ENCODE measurements at places on chromosomes 2 and 18.

DNA sequence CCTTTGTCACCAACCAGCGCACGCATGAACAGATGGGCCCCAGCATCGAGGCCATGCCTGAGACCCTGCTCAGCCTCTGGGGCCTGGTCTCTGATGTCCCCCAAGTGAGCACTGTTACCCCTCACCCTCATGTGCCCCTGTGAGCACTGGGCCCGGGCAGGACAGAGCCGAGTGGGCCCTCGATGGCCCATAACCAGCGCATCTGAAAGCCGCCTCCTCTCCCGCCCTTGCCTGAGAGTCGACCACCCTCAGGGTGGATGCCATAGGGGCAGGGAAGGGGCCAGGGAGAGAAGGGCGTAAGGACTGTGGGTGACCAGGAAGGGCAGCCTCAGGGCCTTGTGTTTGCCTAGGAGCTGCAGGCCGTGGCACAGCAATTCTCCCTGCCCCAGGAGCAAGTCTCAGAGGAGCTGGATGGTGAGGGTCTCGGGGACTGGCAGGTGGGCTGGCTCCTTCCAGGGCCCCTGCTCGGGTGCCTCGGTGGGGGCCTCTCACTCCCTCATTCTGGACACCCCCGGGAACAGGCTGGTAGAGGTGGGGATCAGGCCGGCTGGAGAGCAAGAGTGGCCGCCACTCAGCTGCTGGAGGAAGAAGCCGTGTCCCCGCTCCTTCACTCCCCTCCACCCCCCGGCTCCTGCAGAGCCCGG lies 2.1 kb downstream of the PROM2 start:
- DNase-seq: no peak

DNA sequence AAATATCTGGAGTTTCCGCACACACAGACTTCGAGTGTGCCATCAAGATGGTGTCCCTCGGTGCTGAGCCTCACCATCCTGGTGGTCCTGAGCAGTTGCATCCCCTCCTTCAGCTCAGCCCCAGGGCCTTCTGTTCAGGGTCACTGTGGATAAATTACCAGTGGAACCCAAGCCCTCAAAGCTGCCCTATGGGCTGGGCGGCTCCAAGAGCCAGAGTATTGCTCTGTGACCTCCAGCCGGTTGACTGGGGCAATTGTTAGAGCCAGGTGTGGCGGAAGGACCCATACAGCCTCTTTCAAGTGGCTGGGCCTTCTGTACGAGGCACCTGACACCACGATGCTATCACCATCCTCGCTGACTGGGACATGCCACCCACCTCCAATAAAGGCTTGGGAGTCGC lies 215.5 kb downstream of the GBX2 start:
- no peak for DNase-seq

GRCh38 chr18:5979971-5980457 lies 84.7 kb upstream of the TMEM200C start:
- DNase-seq: no peak

- DNase-seq: no peak
Measured at GRCh38 chr18:75782204-75782603, 354.7 kb upstream of the SMIM21 start.

DNA sequence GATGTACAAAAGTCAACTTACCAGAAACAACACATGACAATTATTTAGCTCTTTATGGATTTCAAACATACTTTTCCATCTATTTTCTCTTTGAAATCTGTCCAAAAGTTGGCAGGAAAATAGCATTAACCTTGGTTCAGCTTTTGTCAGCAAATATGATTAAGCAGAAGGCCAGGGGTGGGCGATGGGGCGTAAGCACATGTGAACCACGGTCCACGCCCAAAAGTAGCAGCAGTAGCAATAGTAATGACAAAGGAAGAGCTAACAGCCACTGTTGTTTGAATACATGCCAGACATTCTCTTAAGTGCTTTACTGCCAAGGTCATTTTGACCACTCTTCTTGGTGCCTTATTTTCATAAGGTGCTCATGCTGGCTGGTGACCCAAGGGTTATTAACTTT lies 73.5 kb downstream of the ANTXR1 start:
- DNase-seq: no peak

- DNase-seq: no peak
Measured at GRCh38 chr2:132974467-132975095, 304.6 kb upstream of the LYPD1 start.

- DNase-seq: peak; percentile 27
Measured at GRCh38 chr2:162153608-162154224, 1.7 kb upstream of the GCG start.

DNA sequence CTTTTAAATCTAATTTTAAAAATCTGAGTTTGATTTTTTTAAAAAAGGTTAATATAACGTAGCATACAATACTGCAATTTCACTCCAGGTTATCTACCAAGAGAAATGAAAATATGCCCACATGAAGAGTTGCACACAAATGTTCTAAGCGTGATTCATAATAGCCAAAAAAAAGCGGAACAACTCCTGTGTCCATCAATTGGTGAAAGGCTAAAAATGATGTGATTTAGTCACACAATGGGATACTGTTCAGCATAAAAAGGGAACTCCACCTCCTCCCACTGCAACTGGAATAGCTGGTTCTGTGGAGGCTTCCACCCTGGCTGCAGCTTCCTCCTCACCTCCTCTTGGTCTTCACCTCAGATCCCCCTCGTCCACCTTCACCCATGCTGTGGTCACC lies 132.8 kb downstream of the PIK3C3 start:
- no peak for DNase-seq

DNA sequence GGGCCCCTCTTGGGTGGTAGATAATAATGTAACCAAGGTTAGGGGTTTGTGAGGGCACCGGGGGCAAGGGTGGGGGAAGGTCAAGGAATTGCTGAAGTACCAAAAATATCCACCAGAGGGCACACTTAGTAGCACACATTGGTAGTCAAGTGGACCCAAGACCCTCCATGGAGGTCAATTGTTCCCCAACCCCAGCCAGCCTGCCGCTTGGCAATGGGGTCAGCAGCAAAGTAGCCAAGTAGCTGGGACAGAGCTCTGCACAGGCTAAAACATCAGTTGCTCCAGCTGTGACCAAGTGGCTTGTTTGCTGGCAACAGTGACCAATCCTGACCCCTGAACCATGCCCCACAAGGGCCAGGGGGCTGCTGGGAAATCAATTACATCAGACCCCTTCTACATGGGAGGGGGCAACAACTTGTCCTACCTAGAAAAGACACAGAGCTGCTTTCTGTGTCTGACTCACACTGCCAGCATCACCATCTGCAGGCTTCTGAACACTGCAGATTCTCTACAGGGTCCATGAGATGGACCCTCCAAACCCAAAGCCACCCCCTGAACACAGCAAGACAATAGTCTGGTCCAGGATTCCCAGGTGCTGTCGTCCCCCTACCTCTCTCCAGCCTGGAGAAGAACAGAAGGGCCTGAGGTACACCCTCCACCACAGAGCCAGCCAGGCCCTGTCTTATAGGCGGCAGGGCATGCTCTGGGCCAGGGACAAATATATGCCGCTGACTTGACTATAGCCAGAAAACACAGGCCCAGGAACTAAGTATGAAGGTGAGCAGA lies 76.0 kb downstream of the EMX1 start:
- no peak for DNase-seq

DNA sequence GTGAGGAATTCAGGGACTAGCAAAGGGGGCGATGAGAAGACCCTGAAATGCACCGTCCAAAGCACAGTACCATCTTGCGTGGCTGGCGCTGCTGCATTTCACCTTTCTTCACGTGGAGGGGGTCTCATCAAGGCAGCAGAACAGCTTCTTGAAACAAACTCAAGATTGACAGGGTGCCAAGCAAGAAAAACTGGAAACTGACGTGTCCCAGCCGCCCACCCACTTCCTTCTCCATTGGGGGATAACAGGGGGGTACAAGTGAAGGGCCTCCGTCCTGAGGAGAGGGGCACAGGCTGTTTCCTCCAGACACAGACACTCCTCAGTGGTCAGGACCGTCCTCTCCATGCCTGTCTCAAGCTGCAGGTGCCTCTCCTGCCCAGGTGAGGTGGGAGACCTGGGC lies 32.5 kb downstream of the HDAC4 start:
- no peak for DNase-seq

GRCh38 chr2:207091928-207092327 lies 73.8 kb downstream of the KLF7 start:
- no peak for DNase-seq

- no peak for DNase-seq
Measured at GRCh38 chr2:108632332-108633160, 86.7 kb upstream of the RANBP2 start.

DNA sequence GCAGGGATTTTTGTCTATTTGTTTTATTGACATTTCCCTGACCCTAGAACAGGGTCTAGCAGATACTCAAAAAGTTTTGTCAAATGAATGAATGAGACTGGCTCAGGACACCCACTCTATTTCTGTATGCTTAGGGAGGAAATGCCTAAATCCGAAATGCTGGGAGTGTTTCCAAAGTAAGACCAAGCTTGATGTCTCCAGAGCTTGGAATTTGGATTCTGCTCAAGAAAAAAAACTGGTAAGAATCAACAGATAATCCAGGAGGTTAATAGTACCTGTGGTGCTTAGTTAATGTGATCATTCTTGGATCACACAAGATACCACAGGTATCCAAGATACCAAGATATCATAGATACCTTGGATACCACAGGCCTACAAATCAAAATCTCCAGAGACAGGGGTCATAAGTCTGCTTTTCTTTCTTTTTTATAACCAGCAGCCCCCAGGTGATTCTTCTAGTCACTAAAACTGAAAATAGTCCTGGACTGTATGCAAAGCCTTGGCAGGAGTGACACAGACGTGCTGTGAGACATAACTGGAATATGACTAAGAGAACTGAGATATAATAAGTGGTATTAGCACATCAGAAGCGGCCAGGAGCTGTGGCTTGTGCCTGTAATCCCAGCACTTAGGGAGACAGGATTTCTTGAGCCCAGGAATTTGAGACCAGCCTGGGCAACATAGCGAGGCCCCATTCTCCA lies 39.9 kb upstream of the SP3 start:
- DNase-seq: peak; percentile 17
